ENCODE measurements at places on chromosomes 1 and 21.

DNA sequence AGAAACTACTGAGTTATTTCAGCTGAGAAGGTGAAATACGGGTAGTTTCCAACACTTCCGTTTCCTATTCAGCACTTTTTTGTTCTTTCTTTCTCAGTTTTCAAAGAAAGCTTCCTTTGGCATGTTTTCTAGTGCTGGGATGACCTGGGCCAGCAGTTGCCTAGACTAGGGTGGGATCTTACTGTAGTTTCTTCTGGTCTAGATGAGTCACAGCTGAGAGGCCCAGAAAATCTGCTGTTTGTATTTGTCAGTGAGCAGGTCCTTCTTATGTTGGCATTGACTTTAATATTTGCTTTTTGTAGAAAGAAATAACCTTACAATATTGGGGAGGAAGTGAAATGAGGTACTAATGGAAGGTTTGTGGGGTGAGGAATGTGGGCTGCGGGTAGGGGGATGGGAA lies 22.2 kb downstream of the C1orf21 start:
- no peak for DNase-seq

- no peak for DNase-seq
These were observed 162.6 kb downstream of the TNR start for GRCh38 chr1:175580841-175581240.

DNA sequence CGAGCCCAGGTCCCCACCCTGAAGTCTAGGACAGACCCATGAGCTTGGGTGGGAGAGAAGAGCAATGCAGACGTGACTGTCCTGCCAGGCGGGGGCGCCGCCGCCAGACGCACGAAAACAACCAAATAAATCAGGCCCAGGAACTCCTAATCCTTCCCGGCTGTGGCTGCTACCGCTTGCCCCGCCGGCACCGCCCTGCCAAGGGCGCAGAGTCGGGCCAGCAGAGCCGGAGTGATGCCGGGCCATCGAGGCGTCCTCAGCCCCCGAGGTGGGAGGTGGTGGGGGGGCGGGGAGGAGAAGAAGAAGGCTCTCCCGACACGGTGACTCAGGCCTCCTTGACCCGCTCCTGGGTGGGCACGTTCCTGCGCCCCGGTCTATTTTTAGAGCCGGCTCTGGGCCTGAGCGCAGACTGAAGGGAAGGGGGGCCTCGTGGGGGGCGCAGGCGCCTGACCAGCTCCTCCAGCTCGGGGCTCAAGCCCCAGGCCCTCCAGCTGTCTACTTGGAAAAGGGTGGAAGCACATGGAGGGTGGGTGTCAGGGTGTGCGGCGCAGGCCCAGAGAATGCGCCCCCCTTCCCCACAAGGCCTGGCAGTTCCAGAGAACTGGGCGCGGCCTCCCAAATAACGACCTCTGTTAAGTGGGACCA lies 10.7 kb upstream of the COL16A1 start:
- DNase-seq = peak; percentile 23

DNA sequence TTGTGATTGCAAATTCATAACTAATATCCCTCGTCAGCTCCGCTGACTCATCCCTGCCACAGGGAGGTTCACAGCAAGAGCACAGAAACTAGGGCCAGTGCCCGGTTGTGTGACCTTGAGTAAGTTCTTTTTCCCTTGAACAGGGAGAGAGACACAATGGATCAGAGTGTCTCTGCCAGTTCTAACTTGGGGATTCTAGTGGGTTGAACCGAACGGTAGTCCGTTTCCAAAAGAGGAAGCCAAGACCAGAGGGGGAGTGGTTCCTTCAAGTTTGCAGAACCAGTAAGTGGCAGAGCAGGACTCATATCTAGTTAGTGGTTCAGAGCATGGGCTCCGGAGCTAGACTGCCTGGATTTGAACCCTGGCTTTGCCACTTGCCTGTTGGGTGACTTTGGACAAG lies 4.9 kb upstream of the SHISA4 start:
- peak; percentile 73 for DNase-seq

DNA sequence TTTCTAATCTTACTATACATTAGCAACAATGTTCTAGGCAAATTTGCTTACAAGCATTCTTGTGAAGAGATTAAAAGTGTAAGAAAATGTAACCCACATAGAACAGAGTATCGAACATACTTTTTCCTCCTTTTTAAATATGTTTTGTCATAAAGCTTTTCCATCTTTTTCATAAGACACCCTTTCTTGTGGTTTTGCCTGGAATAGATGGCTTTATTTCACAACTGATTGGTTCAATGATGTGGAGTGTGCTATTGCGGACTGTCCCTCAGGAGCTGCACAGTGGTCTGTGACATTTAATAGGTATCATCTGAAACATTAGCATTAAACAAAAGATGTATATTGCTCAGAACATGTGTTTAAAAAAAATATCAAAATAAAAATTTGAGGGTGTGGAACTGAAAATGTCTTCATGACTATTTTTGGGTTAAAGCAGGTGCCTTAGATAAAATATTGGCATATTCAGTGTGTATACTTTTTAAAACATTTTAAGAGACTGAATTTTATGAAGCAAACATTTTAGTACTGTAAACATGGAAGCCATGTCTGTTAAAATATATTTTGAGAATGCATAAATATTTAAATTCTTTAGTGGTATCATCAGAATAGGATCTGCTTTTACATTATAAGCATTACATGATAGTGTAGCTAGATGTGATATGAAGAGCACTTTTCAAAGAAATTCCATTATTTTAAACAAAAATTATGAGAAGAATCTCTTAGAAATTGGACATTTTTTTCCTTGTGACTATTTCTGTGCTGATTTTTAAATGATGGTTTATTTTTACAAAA lies 48.3 kb upstream of the C1orf146 start:
- no peak for DNase-seq

- DNase-seq = no peak
These were observed 95.7 kb downstream of the RHOU start for GRCh38 chr1:228830954-228831481.

- no peak for DNase-seq
These were observed 61.1 kb downstream of the GADD45A start for GRCh38 chr1:67745875-67746698.

DNA sequence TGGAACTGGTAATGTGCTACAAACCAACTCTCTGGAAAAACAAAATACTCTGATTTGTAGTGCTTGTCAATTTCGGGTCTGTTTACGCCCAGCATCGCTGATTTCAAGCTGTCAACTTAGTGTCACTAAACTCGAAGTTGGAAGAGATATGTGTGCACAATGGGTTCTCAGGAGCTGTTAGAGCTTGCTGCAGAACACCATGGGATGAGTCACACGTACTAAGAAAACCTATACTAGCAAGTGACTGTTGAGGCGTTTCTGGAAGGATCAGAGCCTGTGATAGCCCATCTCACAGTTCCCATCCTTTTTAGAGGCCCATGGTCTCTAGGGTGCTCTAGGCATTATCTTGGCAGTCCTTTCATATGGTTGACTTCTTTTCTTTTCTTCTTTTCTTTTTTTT lies 14.3 kb downstream of the GMEB1 start:
- no peak for DNase-seq

DNA sequence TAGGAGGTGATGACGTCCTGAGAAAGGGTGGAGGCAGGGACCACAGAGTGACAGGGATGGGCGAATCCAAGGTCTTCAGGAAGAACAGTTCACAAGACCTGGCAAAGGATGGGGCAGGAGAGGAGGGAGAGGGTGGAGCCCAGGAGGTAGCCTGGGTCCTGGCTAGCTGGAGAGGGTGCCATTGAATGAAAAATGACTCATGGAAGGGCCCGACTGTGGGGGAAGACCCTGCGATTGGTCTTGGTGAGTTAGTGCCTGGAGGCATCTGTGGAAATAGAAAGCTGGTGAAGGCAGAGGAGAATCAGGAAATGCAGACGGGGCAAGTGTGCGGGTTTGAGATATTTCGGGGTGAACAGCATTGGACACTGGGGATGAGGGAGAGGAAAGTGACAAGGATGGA lies 60.3 kb upstream of the SLC45A1 start:
- no peak for DNase-seq

GRCh38 chr1:234672349-234673135 lies 62.6 kb upstream of the IRF2BP2 start:
- no peak for DNase-seq

DNA sequence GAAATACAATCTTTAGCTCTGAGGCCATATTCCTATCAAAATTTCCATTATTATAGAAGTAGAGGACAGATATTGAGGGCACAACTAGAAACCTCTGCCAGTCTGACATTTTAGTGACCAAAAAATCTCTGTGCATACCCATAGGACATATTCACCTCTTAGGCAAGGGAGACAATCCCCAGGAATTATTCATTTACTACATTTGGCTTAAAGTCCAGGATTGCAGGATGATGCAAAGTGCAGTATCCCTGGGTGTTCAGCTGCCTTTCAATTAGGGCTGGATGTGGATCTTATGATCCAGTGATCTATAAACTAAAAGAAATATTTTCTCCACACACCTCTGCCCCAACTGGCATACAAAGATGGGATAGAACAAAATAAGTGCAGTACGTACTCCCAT lies 50.9 kb downstream of the PTGS2 start:
- no peak for DNase-seq

DNA sequence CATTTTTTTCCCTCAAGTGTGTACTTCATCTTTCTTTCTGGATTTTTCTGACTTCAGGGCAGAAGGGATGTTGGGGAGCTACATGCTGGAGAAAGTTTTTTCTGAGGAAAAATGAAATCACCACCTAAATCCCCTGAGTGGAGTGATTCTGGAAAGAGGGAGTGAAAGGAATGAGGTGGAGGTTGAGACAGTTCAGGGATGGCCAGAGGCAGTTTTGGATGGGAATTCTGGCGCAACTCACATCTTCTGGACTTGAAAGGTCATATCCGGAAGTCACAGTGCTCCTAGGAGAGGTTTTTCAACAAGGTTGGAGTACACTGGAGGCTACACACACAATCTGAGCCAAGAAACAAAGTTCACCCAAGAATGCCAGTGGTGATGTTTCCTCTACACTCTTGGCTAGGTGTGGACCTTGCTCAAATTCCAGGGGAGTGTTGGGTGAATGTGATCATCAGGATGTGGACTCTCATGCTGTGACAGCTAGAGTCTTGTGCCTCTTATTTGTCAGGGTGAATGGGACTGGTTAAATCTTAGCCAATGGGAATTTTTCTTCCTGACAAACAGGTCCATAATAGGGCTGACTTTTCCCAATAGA lies 161.5 kb downstream of the HLX start:
- no peak for DNase-seq

GRCh38 chr1:186887203-186887602 lies 58.5 kb downstream of the PLA2G4A start:
- no peak for DNase-seq

GRCh38 chr1:81414488-81415015 lies 386.2 kb upstream of the ADGRL2 start:
- DNase-seq = peak; percentile 21

DNA sequence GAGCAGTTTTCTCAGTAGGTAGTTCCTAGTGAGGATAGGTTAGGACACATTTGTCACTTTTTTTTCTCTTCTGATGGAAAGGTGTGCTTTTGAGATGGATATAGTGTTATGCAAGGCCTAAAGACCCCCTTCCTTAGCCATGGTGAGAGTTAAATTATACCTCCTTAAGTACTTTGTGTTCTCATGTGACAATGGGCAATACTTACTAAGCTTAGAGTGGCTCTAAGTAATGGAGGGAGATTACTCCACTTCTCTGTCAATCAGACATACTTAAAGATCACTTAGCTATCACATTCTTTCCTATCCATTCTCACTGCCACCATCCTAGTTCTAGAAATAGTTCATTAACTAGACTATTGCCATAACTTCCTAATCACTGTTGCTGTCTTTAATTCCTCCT lies 265.6 kb downstream of the PBX1 start:
- no peak for DNase-seq

DNA sequence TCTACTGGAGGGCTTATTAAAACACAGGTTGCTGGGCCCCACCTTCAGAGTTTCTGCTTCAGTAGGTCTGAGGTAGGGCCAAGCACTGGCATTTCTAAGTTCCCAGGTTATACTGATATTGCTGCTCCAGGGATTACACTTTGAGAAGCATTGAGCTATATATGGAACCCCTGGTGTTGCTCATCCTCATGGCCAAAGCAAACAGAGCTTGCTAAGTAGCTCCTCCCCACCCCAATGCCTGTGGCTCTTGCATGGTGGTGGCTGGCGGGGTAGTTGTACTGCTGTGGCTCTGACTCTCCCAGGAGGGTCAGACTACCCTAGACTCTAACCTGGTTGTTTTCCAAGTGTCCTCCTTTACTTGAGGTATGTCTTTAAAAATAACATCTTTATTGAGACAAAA lies 143.6 kb downstream of the SPATA46 start:
- no peak for DNase-seq

DNA sequence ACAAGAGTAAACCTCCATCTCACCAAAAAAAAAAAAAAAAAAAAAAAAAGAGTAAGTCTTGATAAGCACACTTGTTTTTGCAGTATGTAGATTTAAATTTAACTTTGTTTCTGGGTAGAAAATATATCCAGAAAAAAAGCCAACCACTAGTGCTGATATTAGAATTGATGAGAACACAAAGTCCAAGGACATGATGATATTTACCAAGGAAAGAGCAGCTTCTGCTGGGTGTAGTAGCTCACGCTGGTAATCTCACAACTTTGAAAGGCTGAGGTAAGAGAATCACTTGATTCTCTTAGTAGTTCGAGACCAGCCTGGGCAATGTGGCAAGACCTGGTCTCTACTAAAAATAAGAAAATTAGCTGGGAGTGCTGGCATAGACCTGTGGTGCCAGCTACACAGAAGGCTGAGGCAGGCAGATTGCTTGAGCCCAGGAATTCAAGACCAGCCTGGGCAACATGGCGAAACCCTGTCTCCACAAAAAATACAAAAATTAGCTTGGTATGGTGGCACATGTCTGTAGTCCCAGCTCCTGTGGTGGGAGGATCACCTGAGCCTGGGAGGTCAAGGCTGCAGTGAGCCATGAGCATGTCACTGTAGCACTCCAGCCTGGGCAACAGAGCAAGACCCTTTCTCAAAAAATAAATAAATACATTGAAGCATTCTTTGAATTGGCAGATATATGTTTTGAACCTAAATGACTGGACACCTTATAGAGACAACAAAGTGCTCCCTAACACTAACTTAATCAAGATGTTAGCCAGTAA lies 63.6 kb upstream of the CACYBP start:
- no peak for DNase-seq

DNA sequence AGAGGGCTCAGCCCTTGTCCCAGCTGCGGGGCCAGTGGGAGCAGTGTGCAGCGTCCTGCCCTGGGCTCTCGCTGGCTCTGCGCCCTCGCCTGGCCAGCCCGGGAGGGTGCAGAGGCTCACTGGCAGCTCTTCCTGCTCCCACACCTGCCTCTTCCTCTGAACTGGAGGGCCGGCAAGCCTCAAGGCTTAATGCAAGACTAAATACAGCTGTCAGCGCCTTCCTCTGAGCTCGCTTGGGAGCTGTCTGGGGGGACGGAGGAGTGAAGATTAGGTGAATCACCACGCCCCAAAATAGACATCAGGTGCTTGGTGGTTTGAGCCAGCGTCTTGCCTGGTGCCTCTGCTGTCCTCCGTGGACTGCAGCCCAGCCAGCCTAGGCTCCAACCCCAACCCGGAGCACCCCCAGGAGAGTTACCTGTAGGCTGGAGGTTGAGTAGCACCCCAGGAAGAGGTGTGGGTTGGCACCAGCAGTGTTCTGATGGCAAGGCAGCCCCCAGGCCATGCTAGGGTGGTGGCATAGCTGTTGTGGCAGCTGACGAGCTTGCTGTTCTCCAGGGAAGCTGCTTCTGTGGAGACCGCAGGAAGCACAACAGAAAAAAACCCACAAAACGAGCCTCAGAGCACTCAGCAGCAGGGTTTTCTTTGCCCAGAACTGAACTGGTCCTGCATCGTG lies 36.9 kb downstream of the UMODL1 start:
- peak; percentile 76 for DNase-seq

Measured in suppressor macrophage treated with lipopolysaccharide for 4 hours (primary cell).